RPMI7951 (cell line): ENCODE measurements at places on chromosomes 12 and 14. TPM values are rescaled to one million over a fixed set of nuclear protein-coding genes. Genes with fewer than 3 reads are reported as not detected.

EFS gene
- 2.8 TPM in 2 replicates for total RNA-seq

TAS2R7 gene
- total RNA-seq = not detected in 2 replicates

GPR137C gene
- 0.49 and 1.1 TPM in 2 replicates for total RNA-seq

PMCH gene
- not detected in 2 replicates for total RNA-seq

TESPA1 gene
- total RNA-seq = under 0.01 TPM in 1 of 2 replicates, not detected in the other

TPH2 gene
- total RNA-seq = not detected in 2 replicates

GRCh38 chr12:86376052-86376451 is 119.9 kb upstream of the MGAT4C start:
- no peak for DNase-seq

DNA sequence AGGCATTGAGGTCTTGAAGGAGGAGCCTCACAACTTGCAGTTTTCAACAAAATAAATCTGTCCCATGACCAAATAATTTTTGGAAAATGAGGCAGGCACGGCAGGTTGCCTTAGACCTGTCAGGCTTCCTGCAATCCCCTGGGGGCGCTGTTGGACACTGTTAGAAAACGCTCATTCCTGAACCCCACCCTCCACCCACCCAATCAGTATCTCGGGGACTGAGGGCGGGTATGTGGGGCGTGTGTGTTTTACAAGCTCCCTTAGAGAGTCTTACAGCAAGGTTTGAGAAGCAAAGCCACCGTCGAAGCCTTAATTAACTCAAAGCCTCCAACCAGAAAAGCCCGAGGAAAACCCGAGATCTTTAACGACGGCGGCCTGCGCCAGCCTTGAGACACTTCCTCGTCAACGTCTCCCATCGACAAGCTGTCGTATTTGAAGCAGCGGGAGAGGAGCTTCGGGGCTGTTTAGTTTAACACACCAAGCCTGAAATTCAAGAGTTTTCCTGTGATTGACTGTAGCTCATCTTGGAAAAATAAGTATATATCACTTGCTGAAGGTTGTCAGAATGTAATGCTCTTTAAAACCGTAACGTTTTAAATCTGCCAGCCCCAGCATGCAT is 123.0 kb downstream of the GLT1D1 start:
- DNase-seq = peak; percentile 7

GRCh38 chr14:87175175-87175574 is 817.8 kb downstream of the GALC start:
- DNase-seq = no peak

DNA sequence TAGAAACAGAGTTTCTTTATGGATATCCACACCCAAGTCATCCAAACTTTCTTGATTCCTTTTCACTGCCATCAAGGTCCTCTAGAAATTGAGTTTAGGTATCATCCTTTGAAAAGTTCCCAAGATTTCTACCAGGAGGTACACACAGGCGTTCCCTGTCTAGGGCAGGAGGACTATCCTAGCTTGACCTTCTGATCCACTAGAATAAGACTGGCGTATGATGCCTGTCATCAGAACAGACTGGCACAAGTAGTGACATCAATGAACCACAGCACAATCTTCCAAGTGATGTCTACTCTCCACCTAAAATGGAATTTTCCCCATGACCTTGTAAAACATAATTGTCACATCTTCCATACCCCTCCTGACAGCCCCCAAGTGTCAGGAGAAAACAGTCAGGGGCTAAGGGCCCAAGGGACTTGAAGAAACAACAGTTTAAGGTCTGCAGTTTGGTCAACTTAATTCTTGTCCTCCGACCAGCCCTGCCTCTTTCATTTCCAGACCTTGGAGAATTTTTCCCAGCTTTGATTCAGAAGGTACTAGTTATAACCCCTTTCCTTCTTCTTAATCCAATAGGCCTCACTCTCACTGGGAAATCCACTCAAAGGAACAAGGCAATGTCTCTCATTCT is 100.7 kb upstream of the FKBP4 start:
- DNase-seq = no peak

DNA sequence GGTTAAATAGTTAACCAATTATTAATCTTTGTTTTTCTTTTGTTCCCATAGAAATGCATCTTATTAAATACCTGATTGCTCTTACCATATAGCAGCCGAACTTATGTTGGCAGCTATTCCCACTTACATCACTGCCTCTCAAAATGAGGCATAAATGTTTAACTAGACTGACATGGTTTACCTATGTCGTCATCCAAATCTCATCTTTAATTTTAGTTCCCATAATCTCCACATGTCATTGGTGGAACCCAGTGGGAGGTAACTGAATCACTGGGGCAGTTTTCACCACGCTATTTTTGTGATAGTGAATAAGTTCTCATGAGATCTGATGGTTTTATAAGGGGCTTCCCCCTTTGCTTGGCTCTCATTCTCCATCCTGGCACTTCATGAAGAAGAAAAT is 499.2 kb upstream of the ATP2B1 start:
- DNase-seq = no peak

- DNase-seq = no peak
Measured at GRCh38 chr14:101504096-101504948, 57.0 kb upstream of the DIO3 start.

DNA sequence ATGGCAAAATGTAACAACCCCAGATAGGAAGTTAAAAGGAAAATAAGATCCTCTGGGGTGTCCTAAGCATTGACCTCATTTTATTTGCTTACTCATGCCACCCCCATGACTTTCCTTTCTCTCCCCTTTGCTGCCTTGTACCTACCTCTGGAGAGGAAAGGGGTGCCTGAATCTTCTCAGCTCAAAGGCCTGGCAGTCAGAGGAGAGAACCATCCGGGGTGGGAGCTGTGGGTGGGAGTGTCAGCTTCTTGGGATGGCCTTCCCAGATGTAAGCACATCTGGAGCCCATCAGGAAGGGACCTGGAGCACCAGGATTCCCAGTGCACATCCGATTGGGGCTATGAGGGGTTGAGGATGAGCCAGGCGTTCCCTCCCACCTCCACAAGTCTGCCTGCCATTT is 5.2 kb upstream of the ITGA5 start:
- DNase-seq = no peak

GRCh38 chr12:43848786-43849185 is 12.9 kb downstream of the TMEM117 start:
- peak; percentile 5 for DNase-seq

DNA sequence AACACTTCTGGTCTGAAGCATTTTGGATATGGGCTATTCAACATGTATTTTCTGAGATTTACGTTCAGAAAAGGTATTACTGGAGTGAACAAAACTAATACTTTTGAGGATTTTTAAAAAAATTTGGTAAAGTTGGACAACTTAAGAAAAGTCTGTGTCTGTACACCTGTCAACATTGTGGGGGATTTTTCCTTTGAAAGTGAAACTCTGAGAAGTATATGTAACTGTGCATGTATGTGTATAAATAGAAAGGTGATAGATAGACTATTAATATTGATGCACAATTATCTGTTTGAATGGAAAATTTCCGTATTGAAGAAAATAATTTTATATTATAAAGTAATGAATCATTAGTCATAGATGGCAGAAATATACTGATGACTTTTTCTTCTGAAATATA is 312.8 kb upstream of the MDGA2 start:
- DNase-seq = no peak

GRCh38 chr12:10736463-10736862 is 13.3 kb upstream of the YBX3 start:
- DNase-seq = no peak

DNA sequence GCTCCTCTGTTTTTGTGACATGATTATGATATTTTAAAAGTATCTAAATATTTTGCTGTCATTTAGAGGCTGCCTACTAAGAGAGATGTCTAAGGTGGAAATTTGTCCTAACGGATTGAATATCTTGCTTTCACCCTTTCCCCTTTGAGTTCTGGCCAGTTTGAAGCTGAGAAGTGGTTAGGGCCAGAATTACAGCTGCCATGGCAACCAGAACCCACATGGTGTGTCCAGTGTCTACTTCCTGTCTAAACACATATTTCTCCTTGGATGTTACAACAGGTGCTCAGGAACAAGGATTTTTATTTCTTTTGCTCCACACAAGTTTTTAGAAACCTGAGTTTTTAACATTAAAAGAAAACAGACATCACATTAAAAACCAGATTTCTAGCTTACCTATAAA is 335.1 kb upstream of the OR4E1 start:
- DNase-seq = no peak

DNA sequence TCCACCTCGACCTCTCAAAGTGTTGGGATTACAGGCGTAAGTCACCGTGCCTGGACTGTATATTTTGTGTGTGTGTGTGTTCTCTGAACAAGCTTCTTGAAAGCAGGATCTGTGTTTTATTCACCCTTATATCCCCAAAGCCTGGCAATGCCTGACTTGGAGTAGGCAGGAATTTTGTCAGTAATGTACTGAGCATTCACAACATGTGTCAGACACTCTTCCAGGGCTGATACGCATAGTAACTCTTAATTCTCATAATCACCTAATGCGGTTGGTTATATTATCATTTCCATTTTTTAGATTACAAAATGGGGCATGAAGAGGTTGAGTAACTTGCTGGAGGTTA is 50.4 kb upstream of the PLEKHG3 start:
- DNase-seq = no peak

- no peak for DNase-seq
Measured at GRCh38 chr14:98270201-98270600, 1001.8 kb downstream of the BCL11B start.

- no peak for DNase-seq
Measured at GRCh38 chr12:102993537-102993936, 36.1 kb downstream of the ASCL1 start.

DNA sequence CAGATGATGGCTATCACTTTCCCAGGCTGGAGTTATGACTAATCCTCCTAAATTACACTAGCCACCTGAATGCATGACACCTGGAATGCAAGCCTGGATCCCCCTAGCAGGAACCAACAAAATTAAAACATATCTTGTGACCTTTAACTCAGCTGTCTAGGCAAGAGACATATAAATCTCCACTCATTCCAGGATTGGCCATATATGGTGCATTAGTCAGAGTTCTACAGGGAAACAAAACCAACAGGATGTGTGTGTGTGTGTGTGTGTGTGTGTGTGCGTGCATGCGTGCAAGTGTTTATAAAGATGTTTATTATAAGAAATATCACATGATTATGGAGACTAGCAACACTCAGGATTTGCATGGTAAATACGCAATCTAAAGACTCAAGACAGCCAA is 212.8 kb downstream of the KIF21A start:
- DNase-seq = peak; percentile 54

- peak; percentile 61 for DNase-seq
Measured at GRCh38 chr14:75454963-75455546, 27.2 kb downstream of the JDP2 start.

DNA sequence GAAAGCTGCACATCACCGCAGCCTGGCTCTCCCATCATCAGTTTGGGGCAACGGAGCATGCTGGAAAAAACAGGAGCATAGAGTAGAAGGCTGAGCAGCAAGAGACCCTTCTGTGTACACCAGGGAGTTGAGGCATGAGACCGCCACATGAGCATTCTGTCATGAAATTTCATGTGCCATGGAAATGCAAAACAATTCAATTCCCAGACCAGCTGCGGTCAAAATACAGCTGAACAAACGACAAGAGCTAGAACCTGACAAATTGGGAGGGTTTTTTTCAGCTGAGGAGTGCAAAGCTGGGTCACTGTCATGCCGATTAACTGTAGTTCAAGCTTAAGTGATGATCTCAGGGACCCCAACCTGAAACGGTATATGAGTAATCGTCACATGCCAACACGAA is 37.1 kb downstream of the TMEM30B start:
- DNase-seq = no peak

DNA sequence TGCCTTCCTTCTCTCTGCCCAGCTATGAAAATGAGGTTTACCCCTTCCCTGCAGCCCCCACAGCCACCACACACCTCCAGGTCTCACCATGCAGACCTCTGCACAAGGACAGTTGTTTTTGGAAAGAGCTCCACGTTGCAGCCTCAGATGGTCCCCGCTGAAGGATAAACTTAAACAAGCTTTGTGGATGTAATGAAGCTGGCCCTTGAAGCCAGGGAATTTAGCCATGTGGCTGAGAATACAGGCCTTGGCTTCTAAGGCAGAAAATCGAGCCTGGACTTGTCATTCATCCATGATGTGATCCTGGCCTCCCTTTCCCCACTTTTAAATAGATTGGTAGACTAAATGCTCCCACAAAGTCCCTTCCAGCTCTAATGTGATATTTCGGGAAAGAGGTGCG is 79.4 kb downstream of the TBX3 start:
- no peak for DNase-seq

DNA sequence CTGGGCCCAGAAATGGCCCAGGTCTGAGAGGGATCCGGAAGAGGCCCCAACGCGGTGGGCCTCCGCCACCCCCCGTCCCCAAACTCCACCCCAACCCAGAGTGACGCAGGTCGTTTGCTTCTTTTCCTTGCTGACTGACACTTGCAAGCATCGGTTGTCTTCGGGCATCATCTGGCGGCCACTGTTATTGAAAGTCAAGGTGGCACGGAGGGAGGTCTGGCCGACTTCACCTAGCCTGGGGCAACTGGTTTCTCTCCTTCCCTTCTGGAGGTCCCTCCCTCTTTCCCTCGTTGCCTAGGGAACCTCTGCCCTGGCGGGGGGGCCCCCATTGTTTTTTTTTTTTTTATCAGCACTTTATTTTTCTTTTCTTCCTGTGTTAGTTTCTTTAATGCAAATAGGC is 241.8 kb downstream of the ALG10 start:
- DNase-seq = peak; percentile 2

DNA sequence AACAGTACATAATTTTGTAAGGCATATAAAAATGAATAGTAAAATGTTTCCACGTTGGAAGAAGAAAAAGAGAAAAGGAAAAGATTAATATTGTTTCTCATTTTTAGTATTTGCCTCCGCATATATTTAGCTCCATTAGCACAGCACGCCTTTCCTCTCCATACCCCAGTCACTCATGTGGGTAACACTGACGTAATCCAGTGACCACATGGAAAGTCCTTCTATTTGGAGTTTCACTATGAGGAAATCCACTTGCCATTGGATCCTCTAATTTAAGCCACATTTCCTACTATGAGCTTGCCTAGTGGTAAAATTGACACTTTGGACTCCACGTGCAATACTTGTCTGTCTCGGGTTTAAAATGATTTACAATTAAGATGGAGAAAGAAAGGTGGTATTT is 5.7 kb upstream of the SLCO1A2 start:
- no peak for DNase-seq

DNA sequence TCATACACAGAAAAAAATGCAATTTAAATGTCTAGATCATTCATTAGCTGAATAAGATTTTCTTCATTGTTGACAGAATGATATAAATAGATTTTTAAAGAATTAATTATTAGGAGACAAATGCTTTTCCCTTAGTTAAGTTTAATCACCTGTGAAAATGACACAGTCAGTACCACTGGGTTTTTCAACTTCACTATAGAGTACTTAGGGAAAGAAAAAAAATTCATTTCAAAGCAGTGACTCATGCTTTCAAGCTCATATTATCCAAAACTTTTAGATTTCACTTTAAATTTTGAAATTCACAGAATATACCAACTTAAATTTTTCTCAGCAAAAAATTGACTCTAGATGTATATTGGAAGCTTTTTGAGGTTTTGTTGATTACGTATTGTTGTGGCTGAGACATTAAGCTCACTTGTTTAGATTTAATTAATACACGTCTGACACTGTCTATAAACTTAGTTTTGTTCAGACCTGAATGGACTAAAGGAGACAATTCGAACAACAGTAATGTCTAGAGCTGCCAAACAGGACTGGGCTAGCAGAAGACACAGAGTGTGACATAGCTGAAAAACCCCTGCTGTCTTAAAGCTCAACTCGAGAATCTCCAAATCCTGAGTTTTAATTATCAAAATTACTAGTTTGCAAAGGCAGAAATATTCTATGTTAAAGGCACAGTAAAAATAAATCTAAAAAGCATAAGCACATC is 1.6 kb downstream of the MGAT4C start:
- no peak for DNase-seq

- no peak for DNase-seq
Measured at GRCh38 chr12:9919443-9919842, 12.7 kb downstream of the CLEC2A start.
